ENCODE measurements at places on chromosomes 1 and 21. TPM values are rescaled to one million over a fixed set of nuclear protein-coding genes. Genes with fewer than 3 reads are reported as not detected.

Gene DENND2C
- total RNA-seq, result 3.1 TPM

GRCh38 chr1:185761841-185762240 is 27.6 kb downstream of the HMCN1 start:
- no peak for DNase-seq

DNA sequence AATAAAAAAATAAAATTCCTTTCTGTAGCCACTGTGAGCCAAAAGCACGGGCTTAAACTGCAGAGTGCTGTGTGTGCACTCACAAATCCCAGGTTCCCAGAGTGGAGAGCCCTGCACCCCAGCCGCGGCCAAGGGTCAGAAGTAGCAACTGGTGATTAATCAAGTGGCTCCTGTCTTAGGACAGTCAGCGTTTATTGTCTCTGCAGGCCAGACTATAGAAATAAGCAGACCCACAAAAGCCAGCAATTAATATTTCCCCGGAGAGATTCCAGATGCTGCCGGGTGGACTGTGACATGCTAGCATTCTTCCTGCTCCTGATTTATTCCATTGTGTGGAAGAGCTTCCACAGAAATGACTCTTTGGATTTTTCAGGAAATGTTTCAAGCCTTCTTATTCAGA is 412.2 kb downstream of the KIF26B start:
- DNase-seq, result no peak

- no peak for DNase-seq
Measured at GRCh38 chr1:112998592-112999235, 42.7 kb upstream of the SLC16A1 start.

DNA sequence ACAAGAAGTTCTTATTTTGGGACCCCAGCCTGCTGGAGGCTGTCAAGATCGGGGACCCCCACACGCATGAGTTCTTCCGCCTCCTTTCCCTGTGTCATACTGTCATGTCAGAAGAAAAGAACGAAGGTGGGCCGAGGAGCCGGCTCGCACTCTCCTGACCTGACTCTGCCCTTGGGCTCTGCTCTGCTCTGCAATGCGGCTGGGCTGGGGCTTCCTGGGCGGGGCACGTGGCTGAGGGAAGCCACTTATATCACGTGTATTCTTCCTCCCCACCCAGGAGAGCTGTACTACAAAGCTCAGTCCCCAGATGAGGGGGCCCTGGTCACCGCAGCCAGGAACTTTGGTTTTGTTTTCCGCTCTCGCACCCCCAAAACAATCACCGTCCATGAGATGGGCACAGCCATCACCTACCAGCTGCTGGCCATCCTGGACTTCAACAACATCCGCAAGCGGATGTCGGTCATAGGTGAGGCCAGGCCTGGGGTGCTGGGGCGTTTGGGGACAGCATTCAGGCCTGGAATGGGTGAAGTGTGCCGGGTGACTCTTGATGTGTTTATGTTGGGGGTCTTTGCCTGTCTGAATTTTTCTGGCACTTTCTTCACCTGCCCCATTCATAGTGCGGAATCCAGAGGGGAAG is 17.6 kb downstream of the ATP8B2 start:
- no peak for DNase-seq

DNA sequence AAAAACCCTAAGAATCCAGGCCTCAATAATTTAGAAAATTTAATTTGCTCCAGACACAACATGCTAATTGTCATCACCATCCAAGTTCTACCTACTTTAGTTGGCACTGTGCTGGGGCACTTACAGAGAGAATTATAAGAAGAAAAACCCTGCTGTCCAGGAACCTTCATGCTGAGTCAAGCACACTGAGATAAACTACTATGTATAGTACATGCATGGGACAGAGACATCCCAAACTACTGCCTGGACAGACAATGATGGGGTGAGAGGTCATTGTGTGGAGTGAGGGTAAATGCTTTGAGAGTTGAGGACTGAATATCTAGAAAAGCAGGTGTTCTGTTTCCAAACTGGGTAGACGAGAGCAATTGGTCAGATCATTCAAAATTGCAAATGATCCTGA is 135.3 kb upstream of the CTTNBP2NL start:
- no peak for DNase-seq

GRCh38 chr1:17119773-17120480 is 676 bp upstream of the PADI2 start:
- DNase-seq, result no peak

Measured in NCI-H460 (cell line).